ENCODE measurements at places on chromosomes 3 and 15. TPM values are rescaled to one million over a fixed set of nuclear protein-coding genes. Genes with fewer than 3 reads are reported as not detected.

DNA sequence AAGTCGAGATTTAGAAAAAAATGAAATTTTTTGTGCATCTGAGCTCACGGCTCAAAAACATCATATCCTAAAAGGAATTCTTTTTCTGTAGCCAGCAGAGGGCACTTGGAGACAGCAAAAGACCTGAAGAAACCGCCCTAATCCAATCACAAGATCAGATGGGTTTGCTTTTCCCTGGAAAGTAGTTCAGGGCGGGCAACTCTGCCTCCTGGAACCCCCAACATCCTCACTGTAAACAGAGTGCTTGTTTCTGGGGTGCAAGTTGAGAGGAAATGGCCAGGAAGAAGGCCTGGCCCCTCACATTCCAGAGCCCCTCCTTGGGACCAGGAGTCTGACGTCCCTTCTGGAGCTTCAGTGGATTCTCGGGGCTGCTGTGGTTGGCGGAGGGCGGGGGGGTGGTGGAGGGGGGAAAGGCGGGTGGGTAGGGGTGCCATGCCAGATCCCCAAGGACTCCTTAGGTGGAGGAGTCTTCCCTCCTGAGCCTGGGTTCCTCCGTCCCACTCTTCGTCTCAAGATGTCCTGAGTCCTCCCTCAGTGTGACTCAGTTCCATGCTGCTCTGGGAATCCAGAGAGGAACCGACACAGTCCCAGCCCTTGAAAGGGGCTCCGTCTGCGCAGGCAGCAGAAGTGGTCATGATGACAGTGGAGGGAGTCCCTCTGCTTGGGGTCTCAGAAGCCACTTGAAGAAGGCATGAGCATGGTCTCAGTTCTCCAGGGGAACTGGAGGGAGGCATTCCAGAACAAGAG is 35.9 kb downstream of the CCK start:
- DNase-seq, result peak; percentile 40

DNA sequence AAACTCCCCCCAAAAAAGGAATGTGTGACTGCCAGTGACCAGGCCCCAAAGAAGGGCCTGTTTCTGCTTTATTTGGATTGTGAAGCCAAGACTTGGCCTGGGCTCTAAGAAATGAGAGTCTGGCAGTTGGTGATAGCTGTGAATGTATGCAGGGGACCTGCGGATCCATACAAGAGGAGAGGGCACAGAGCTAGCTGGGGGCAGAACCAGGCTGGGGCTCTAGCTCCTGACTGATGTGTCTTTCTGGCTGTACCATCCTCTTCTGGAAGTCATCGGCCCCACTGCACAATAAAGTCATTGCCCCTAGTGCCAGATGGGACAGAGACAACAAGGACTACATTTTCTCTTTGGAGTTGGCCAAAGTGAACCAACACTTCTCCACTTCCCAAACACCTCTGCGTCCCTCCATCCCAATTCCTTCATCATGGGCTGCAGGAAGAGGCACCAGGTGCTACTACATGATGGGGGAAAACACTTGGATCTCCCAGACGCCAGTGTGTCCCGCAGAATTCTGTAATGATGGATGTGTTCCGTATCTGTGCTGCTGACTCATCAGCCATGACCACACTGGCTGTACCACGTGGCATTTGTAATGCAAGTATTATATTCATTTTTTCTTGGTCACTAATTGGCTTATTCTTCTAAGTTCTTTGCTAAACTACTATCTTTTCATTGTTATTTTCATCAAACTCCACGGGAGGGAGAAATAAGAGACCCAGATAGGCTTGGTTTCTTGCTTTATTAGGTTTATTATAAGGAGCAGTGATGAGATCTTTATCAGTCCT is 1.7 kb upstream of the PLA2G4F start:
- DNase-seq, result no peak

GRCh38 chr15:70473581-70474370 is 289.6 kb downstream of the UACA start:
- no peak for DNase-seq

DNA sequence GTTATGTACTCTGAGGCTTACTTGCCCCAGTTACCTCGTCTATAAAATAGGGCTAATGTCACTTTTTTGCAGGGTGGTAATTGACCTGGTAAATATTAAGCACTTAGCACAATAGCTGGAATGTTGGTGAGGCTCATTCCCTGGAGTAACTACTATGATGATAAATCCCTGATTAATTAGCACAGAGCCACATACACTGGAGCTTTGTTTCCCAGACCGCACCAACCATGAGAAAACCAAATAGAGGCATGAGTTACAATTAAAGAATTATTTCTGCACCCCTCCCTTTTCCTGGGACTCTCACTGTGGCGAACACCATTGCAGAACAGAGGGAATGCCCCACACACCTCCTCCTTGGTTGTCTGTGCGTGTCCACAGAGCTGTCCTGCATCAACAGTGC is 76.6 kb upstream of the CPOX start:
- DNase-seq, result no peak

- no peak for DNase-seq
Measured at GRCh38 chr3:43647331-43648166, 25.7 kb upstream of the ANO10 start.

DNA sequence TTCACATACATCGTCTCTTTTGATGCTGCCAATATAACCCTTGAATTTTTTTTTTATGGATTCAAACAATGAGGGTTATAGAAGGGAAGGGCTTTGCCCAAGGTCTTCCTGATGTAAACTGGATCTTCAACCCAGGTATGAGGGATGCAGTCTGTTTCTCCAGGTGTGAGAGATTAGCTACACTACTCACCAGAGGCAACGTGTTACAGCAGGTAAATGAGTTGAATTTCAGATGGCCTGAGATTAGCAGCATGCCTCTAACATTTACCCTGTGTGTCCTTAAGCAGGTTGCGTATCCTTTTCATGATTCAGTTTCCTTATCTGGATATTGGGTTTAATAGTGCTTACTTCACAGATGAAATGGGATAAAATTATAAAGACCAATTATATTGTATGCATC is 1.9 kb downstream of the RTP4 start:
- DNase-seq, result no peak

- DNase-seq, result peak; percentile 20
Measured at GRCh38 chr15:23467110-23467600, 20.1 kb upstream of the GOLGA6L2 start.

Gene SECISBP2L
- 62.3 TPM for polyA plus RNA-seq

Gene ITIH1
- polyA plus RNA-seq, result not detected

Gene LHFPL4
- polyA plus RNA-seq, result 0.09 TPM

Gene GOLGA8T
- polyA plus RNA-seq, result not detected

Gene PRR20G
- not detected for polyA plus RNA-seq

Gene CACNA1D
- 17.5 TPM for polyA plus RNA-seq

Gene MBD4
- 50.0 TPM for polyA plus RNA-seq
